ENCODE measurements at places on chromosomes 3 and 15. TPM values are rescaled to one million over a fixed set of nuclear protein-coding genes. Genes with fewer than 3 reads are reported as not detected.

- DNase-seq: no peak
Measured at GRCh38 chr3:154842536-154842935, 237.6 kb upstream of the MME start.

Gene NOX5
- not detected for total RNA-seq

- no peak for DNase-seq
Measured at GRCh38 chr3:66393333-66394005, 107.4 kb downstream of the LRIG1 start.

Gene FMN1
- 3.3 TPM for total RNA-seq

GRCh38 chr3:124303305-124303910 lies 311.5 kb upstream of the ROPN1 start:
- DNase-seq: no peak

GRCh38 chr15:83285979-83286553 lies 1.6 kb upstream of the BNC1 start:
- no peak for DNase-seq

DNA sequence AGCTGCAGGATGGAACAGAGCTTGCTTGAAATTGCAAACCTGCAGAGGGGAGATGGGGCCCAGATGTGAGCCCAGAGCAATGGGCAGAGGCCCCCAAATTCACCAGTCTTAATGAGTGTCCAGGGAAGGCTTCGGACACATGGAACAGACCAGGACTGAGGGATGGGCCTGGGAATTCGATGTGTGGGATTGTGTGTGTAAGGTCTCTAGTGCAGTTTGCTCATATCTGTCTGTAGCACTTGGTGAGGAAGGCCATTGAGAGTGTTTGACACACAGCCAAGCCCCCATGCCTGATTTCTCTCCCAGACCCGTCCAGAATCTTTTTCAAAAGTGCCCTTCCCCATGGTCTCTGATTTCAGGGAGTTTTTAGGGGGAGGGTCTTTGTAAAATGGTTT lies 17.2 kb downstream of the TEX264 start:
- peak; percentile 4 for DNase-seq

- DNase-seq: no peak
Measured at GRCh38 chr3:161035711-161036110, 69.4 kb downstream of the B3GALNT1 start.

- DNase-seq: no peak
Measured at GRCh38 chr15:100307241-100308212, 34.2 kb downstream of the ADAMTS17 start.

Gene LYZL4
- total RNA-seq: not detected

- DNase-seq: no peak
Measured at GRCh38 chr15:75836959-75837334, 6.3 kb upstream of the UBE2Q2 start.

Gene NLGN1
- total RNA-seq: 8.0 TPM

DNA sequence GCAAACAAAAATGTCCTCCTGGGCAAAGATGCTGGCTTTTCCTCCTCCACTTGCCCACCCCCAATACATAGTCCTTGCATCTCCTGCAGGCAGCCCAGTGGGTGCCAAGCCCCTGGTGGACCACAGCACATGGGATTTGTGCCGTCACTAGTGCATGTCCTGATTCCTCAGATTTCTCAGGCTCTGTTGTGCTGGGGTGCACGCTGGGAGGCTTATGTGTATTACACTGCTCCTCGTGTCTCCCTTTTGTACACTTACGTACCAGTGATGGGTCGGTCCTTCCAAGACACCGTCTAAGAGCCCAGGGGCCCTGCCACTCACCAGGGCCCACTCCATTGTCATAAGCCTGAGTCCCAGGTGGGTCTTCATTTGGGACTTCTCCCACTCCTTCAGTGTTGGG lies 70.1 kb downstream of the PLXNA1 start:
- DNase-seq: no peak

DNA sequence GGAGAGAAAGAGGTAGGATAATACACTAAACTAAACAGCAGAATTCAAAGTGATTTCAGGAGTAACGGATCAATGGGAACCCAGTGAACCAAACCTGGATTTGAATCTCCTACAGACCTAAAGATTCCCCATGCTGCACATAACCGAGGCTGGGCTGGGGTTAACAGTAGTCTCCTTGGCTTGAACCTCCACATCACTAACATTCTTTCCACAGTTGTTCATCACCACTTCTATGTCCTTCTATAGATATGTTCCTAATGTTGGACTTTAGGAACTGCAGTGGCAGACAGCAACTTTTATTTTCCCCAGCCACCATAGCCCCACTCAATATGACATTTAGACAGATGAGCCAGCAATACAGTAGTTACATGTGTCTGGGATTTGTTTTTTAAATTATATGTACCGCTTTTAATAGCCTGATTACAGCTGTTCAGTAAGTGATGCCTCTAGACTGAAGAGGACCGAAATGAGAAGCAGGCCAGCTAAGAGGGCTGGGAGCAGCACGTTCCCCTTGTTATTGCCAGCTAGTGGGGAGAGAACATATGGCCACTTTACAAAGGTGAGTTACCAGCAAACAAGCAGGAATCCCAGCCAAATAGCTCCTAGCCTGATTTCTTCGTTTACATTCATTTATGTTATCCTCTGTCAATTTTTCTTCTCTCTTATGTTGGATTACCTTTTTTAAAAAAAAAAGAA lies 472.6 kb upstream of the CDIN1 start:
- DNase-seq: no peak

Gene ITIH4
- 5.0 TPM for total RNA-seq

DNA sequence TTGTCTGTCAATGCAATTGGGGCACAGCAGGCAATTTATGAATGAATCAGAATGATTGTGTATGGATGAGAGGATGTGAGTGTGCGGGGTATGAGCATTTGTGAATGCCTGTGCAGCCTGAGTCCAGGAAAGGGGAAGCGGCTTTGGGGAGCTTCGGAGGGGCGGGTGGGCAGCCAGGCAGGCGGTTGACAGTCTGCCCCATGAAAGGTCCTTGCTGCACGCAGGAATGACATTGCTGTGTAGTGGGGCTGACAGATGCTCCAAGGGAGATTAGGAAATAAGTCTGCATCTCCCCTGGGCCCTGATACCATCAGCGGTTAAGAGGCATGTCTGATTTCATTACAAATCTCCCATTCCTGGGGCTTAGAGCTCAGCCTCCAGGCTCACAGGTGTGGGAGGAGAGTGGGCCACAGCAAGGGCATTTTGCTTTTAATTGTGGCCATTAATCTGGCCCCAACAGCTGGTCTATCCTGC lies 26.4 kb upstream of the TSPAN3 start:
- no peak for DNase-seq

DNA sequence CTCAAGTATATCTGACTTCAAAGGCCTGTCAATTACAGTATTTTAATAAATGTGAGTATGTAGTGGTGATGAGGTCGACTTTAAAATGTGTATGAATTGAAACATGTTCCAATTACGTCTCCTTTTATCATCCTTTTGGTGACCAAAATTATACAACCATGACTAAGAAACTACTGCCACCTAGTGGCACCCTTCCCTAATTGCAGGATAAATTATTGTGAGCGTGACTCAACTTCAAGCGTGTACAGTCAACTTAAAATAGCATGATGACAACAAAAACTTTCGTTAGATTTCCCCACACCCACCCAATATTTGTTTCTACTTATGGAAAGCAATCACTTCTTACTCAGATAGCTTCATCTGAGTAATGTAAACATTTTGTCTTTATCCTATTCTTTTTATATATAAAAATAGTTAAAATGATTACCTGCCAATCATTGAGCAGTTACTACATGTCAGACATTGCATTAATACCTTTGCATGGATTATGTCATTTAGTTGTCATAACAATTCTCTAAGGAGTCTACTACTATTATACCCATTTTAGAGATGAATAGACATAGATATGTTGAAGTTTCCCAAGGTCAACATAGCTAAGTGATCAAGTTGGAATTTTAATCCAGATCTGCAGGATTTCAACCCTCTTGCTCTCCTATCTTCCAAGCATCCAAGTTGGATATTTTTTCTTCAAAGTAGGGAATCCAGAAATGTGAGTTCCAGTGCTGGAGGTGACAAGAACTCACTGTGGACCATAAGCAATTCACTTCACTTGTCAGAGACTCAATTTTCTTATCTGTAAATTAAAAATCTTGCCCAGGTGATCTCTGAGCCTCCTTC lies 106.0 kb downstream of the MEX3B start:
- no peak for DNase-seq
